ENCODE measurements at places on chromosomes 3 and 15.

DNA sequence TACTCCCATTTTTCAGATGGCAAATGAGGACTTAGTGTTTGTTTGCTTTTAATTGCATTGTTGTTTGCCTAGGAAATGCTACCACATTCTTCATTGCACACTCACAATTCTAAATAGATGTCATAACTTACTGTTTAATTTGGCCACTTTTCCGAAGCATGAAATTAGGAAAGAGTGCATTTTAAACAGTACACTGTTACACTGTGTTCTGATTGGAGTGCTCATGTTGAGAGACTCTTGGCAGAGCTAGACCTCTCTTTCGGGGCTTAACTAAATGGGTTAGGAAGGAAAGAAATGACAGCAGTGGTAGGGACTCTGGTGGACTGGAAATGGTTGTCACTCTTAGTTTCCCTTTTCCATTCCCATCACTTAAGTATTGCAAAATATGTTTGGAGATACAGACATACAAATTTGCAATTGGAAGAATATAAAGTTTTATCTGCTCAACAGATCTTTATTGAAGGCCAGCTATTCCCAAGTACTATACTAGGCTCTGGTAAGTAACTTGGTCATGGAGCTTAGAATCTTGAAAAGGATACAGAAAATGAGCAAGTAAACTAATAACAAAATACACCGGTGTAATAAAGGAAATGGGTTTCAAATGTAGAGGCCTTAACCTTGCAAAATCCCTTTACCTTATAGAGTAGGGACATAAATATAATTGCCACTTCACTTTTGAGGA, 90.2 kb downstream of the DCUN1D1 start:
- no peak for DNase-seq

- DNase-seq: no peak
Observed at GRCh38 chr3:53581671-53582070, 87.3 kb downstream of the CACNA1D start.

DNA sequence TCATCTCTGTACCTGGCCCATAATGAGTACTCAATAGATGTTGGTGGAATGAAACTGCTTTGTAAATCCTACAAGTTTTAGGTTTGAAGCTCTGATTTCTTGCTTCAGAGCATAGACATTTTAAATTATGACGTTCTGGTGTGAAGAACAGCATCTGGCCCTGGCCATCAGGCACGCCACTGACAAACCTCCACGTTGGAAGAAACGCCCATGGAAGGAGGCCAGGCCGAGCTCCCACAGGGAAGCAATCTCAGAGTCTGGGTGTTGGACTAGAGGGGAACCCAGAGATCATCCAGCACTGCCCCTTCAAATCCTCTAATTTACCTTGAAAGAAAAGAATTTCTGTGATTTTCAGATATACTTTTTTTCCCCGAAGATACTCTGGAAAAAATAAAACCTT, 328.1 kb upstream of the RGMA start:
- no peak for DNase-seq

DNA sequence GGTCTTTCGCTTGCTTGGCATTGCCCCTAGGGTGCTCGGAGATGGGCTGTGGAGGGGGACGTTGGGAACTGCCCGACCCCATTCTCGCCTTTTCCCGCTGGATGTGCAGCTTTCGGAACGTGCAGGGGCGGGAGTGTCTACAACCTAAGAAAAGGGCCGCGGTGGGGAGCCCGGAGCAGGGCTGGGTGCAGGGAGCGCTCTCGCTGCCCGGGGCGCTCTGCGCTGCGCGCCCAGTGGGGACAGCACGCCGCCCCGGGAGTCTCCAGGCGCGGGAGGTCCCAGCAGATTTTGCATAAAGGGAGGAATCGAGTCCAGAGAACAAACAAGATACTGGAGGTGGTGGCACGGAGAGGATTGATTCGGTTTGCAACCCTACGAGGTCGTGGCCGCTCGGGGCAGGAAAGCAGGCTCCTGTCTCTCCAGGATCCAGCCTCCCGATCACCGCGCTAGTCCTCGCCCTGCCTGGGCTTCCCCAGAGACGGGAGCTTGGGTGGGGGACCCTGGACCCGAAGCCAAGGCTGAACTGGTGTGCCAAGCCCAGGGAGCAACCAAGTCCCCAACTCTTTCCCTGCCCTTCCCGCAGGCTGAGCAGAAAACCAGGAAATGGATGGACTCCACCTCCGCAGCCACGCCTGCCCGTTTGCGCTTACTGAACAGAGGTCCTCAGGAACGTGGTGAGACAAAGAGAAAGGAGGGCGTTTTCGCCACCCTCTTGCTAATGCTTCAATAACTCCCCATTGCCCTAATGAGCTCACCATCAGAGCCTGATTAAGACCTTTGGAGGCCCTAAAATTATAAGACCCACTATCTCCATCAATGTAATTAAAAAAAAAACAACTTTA, 59.7 kb downstream of the NOX5 start:
- DNase-seq: no peak

DNA sequence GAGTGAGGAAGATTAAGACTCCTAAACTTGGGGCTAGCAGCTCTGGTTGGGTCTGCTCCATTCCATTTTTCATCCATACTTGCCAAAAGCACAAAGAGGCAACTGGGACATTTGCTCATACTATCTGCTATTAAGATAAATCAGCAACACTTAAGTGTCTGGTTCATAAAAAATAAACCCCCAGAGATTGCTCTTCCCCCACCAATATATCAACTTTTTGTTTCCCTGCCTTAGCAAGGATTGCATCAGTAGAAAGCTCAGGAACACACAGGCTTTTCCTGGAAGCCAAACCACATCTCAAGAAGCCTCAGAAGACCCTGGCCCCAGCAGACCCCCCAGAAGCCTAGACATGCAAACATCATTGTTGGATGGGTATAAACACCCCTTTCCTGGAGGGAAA, 232.4 kb upstream of the WNT5A start:
- DNase-seq: no peak

- DNase-seq: no peak
Observed at GRCh38 chr3:148852271-148852992, 12.7 kb upstream of the CPA3 start.

- DNase-seq: no peak
Observed at GRCh38 chr3:144104679-144105078, 133.1 kb downstream of the DIPK2A start.

DNA sequence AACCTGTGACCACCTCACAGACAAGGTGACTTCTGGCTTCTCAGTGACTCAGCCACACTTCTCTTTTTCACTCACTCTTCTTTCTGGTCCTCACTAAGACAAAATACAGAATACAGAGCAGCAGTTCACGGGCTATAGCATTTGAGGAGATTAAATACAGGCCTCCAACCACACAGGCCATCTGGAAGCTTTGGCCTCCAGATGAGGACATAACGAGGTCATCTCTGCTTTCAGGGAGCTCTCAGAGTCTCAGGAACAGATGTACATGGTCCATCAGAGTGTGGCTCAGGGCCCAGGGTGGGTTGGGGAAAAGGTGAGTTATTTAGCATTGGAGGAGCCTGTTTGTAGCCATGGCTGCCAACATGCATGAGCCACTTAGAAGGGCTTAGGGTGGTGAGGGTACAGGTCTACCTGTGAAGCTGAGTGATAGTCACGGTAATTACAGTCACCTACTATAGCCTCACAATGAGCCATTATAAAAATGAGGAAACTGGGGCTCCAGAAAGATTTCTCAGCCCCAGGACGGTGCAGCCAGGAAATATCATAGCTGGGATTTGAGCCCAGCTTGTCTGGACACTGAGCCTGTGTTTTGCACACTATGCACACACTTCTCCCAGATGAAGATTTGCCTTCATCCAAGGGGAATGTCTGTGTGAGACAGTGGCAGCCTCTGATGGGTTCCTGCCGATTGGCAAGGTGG, 159.8 kb upstream of the CTDSPL start:
- DNase-seq: no peak

DNA sequence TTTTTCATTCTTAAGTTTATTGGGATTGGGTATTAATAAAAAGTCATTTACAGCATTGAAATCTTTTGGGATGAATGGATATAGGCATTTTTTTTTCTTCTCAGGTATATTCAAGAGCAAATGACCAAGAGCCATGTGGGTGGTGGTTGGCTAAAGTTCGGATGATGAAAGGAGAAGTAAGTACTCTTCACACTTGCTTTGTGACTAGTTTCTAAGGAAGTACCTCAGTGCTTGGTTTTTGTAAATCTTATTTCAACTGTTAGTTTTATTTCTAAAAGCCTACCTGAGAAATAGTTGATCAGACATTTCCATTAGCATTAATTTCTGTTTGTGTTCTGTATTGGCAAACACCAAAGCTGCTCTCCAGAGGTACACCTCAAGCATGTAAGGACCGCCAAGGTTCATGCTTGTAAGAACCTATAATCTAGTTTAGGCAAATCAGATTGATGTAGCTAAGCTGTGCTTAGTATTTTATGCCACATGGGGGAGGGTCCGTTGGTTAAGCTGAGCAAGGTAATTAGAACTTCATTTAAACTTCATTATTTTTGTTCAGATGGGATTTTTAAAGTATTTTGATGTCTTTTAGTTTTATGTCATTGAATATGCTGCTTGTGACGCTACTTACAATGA, 35.4 kb downstream of the FXR1 start:
- no peak for DNase-seq

GRCh38 chr15:44529864-44530604, 6.9 kb upstream of the EIF3J start:
- DNase-seq: no peak

GRCh38 chr15:95698230-95698629, 632.3 kb upstream of the NR2F2 start:
- DNase-seq: no peak

GRCh38 chr15:74392451-74392830, 25.0 kb upstream of the CYP11A1 start:
- peak; percentile 39 for DNase-seq

Measured in forelimb muscle (tissue), 1 donor.